Occipital lobe (tissue), 3 donors: ENCODE measurements at places on chromosomes 16 and 17. TPM values are rescaled to one million over a fixed set of nuclear protein-coding genes. Genes with fewer than 3 reads are reported as not detected.

The SEPHS2 gene
- 12.3 TPM for total RNA-seq

The PLK1 gene
- total RNA-seq: 1.1 TPM

The ASB16 gene
- not detected for total RNA-seq

The NPTX1 gene
- 19.3 TPM for total RNA-seq

The PIPOX gene
- 4.1 TPM for total RNA-seq

The KRTAP4-4 gene
- total RNA-seq: not detected

The ABCC12 gene
- total RNA-seq: 1.2 TPM

The TBC1D26 gene
- 2.2 TPM for total RNA-seq

The MEOX1 gene
- total RNA-seq: not detected

The USP43 gene
- total RNA-seq: 3.6 TPM

The PRAC1 gene
- not detected for total RNA-seq

The SPNS2 gene
- 15.9 TPM for total RNA-seq

The RANBP10 gene
- 4.4 TPM for total RNA-seq

The TRAPPC1 gene
- total RNA-seq: 22.3 TPM

The NR1D1 gene
- 0.78 TPM for total RNA-seq

The STH gene
- 3.9 TPM for total RNA-seq

The CDH3 gene
- total RNA-seq: 7.5 TPM

The TMEM92 gene
- not detected for total RNA-seq

The LPO gene
- not detected for total RNA-seq

The KCNH6 gene
- 0.16 TPM for total RNA-seq

The ADAP2 gene
- total RNA-seq: 8.0 TPM

The GFER gene
- total RNA-seq: 10.9 TPM

The SDR42E2 gene
- not detected for total RNA-seq

The TSR1 gene
- total RNA-seq: 26.5 TPM

The ABCA8 gene
- total RNA-seq: 3.9 TPM

The TLCD3A gene
- 9.5 TPM for total RNA-seq

The CHD9NB gene
- 0.78 TPM for total RNA-seq

The TGFB1I1 gene
- 3.7 TPM for total RNA-seq

The SGCA gene
- not detected for total RNA-seq

The KRT38 gene
- total RNA-seq: not detected

The NPIPB13 gene
- total RNA-seq: 0.78 TPM

The MT1M gene
- 1.4 TPM for total RNA-seq

The CX3CL1 gene
- 2.5 TPM for total RNA-seq

The ADAD2 gene
- total RNA-seq: not detected

The ITGAD gene
- not detected for total RNA-seq

The KRTAP2-3 gene
- total RNA-seq: not detected

The CBX2 gene
- total RNA-seq: 5.6 TPM

The NTN3 gene
- 5.8 TPM for total RNA-seq

The CCDC154 gene
- 0.16 TPM for total RNA-seq

The SMTNL2 gene
- 3.7 TPM for total RNA-seq

The MEFV gene
- 0.47 TPM for total RNA-seq

The SLC13A5 gene
- total RNA-seq: not detected
